ENCODE measurements at places on chromosomes 2 and 18.

- DNase-seq: no peak
Measured at GRCh38 chr2:143572421-143572820, 443.2 kb downstream of the ARHGAP15 start.

DNA sequence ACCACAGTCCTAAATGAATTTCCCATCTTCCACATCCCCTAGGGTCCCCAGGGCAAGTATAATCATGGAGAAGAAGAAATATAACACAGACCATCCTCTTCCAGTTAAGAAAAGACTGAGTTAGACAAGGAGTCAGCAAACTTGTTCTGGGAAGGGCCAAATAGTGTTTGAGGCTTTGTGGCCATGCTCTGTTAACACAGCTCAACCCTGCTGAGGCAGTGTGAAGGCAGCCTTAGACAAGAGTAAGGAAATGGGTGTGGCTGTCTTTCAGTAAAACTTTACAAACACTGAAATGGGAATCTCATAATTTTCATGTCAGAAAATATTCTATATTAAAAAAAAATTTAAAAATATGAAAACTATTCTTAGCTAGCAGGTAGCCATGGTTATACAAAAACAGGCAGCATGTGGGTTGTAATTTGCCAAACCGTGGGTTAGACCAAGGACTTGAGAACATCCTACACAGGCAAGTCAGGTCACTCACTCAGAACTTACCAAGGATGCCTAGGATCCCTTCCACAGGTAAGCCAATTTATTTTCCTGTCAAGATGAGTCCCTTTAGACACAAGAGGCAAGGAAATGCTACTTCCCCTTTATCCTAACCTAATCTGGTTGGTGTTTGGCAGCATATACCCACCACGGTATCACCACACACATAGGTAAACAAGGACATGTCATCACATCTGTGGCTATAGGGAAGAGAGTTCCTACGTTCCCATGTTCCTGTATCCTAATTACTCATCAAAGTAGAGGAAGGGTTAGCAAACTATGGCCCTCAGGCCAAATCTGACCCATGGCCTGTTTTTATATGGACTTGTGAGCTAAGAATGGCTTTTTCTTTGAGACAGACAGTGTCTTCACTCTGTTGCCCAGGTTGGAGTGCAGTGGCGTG lies 31.9 kb downstream of the C2orf74 start:
- DNase-seq: no peak

DNA sequence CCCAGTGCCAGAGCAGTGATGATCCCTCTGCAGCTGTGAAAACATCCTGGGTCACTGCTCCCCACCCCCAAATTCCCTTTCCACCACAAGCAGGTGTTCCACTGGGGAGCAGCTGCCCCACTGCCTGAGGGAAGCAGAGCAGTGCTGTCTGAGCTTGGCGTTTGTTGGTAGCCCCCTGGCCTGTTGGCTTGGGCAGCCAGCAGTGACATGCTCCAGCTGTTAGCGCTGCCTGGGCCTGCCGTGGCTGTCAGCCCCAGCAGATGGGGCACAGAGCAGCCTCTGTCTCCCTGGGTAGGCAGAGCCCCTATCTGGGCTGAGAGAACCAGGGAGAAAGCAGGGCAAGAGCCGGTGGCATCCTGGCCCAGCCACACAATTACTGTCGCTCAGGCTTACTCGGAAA lies 247.7 kb downstream of the GLI2 start:
- no peak for DNase-seq

- DNase-seq: no peak
Measured at GRCh38 chr18:25621144-25621543, 269.2 kb upstream of the ZNF521 start.

DNA sequence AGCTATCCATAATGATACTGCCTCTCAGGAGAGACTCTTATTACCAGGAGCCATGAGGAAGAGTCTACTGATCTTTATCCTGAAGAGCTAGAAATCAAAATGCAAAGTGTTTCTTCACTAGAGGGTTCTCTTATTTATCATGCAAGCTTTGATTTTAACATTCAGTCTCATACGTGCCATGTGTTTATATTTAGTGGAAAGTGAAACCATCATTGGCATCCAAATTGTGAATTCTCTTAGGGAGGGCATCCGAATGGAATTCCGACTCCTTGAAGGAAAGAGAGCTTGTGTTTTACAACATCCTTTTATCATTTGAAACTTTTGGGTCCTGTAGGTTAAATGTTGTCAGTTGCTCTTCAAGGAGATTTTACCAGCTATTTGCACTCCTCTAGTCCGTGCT lies 170.4 kb upstream of the SESTD1 start:
- no peak for DNase-seq

DNA sequence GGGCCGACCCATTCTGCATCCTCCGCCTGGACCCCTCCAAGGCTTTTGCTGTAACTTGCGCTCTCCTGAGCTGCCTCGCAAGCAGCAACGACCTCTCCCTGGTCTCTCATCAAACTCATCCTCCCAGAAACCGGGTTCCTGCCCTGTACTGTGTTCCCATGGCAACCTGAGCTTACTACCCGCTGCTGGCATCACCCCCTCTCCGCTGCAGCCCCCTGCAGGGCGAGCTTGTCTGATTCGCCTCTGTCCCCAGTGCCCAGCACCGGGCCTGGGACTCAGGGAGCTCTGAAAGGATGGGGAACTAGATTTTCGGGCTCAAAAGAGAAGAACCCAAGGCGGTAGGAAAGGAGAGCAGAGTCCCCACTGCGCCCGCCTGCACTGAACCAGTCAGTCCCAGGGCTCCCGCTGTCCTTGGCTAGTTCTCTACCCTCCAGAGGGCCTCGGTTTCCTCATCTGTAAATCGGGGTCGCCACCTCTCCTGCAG lies 463 bp downstream of the HS1BP3 start:
- DNase-seq: peak; percentile 17

DNA sequence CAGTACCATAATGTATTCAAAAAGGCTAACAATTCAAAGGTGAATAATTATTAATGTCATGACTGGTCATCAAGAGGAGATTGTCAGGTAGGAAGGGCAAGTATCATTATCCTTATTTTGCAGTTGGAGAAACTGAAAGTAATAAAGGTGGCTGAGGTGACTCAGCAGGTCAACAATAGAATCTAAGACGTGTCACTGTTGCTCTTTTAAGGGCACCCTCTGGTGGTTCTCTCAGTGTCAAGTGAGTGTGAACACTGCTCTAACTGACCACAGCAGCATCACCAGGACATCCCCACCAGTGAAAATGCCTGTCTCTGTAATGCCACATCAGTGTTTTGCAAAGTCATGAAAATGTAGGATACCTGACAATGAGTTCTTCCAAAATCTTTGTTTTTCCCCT lies 69.7 kb downstream of the DCC start:
- no peak for DNase-seq

GRCh38 chr2:147086715-147087114 lies 758.1 kb upstream of the ACVR2A start:
- no peak for DNase-seq

GRCh38 chr2:39607538-39608262 lies 58.0 kb upstream of the TMEM178A start:
- DNase-seq: no peak

GRCh38 chr2:69469375-69469774 lies 32.1 kb upstream of the NFU1 start:
- DNase-seq: no peak

GRCh38 chr2:54630858-54631497 lies 92.5 kb upstream of the EML6 start:
- DNase-seq: no peak

- no peak for DNase-seq
Measured at GRCh38 chr2:111706481-111707001, 177.5 kb downstream of the ANAPC1 start.

- DNase-seq: no peak
Measured at GRCh38 chr2:23235736-23236135, 149.2 kb upstream of the KLHL29 start.

- DNase-seq: no peak
Measured at GRCh38 chr18:48827291-48828193, 123.2 kb downstream of the SMAD7 start.

- DNase-seq: peak; percentile 69
Measured at GRCh38 chr2:73984922-73985307, 205 bp downstream of the TET3 start.

- no peak for DNase-seq
Measured at GRCh38 chr2:203330434-203330833, 2.2 kb downstream of the ABI2 start.

DNA sequence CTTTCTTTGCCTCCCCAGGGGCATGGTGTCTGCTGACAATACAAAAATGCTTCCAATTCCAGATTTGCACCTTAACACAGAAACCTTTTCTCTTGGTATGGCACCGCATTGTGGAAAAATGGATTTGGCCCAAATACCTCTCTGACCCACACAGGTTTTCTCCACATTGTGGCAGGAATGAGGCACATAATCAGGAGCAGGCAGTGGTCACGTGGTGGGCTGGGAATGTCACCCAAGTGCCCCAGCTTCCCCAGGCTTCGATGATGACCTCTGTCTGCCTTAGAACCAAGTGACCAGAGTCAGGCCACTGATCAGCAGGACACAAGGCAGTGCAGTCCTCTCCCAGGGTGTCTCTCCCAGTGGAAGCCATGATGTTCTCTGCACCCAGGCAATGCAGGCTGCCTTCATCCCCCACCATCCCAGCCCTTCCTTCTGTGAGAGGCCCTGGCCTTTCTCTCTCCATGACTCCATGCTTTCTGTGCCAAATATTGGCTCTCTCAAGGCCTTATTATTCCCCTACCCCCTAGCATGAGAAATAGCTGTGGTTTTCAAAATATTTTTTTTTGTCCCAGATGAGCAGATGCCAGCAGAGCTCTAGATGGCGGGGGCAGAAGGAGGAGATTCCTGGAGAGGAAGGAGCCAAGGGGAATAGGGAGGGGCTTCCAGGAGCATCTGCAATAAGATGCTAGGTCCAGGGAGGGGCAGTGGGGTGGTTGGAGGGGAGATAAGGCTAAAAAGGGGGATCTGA lies 198.9 kb downstream of the ACKR3 start:
- no peak for DNase-seq

DNA sequence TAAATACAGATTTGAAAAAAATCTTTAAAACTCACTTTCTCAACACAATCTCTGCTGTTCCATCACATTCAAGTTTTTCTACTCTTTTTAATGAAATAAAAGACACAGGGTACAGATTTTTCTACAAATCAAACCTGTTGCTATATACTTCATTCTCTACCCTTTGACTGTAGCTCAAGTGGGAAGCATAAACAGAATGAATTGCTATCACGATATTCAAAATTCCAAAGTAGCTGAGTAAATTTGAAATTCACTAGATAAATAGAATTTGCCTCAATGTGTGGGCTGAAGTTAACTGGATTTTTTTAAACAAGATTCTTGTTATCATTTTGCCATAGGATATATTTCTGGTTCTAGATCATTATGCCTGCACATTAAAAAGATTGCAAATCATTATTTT lies 185.9 kb downstream of the ZNF521 start:
- no peak for DNase-seq

GRCh38 chr2:2860589-2861300 lies 516.9 kb downstream of the EIPR1 start:
- DNase-seq: no peak

DNA sequence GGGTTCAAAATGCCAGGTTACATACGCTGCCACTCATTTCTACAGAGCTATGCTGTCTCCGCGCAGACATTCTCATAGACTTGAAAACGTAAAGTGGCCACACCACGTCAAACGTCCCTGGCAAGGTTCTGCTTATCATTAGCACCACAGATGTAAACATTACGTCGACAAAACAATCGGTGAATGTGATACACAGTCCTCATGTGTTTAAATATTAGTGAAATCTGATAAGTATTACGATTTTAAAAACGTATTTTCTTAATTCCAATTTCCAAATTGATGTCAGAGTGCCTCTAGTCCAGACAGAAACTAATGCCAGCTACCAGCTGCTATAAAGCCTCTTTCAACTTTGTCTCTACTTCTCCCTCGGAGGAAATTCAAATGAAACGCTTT lies 1.2 kb downstream of the STK17B start:
- peak; percentile 55 for DNase-seq

DNA sequence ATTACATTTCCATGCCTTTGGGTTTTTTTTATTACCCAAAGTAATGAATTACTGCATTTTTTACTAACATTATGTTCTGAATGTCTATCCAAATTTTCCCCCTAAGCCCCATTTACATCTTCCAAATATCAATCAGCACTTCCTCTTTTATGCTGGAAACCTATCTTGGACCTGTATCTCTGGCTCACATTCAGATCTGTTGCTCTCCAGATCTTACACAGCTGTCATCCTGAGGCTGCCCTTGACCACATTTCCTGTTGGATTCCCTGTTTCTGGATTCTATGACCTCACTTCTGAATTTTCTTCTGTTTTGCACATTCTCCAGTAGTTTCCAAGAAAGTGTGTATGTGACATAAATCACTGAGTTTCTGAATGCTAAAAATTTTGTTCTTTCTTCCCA lies 146.7 kb downstream of the PDE1A start:
- DNase-seq: no peak
